ENCODE measurements at places on chromosomes 1 and 21.

GRCh38 chr1:113088972-113089371, 16.0 kb downstream of the LRIG2 start:
- no peak for DNase-seq

- DNase-seq, result no peak
Measured at GRCh38 chr1:186059752-186060151, 315.3 kb downstream of the TPR start.

DNA sequence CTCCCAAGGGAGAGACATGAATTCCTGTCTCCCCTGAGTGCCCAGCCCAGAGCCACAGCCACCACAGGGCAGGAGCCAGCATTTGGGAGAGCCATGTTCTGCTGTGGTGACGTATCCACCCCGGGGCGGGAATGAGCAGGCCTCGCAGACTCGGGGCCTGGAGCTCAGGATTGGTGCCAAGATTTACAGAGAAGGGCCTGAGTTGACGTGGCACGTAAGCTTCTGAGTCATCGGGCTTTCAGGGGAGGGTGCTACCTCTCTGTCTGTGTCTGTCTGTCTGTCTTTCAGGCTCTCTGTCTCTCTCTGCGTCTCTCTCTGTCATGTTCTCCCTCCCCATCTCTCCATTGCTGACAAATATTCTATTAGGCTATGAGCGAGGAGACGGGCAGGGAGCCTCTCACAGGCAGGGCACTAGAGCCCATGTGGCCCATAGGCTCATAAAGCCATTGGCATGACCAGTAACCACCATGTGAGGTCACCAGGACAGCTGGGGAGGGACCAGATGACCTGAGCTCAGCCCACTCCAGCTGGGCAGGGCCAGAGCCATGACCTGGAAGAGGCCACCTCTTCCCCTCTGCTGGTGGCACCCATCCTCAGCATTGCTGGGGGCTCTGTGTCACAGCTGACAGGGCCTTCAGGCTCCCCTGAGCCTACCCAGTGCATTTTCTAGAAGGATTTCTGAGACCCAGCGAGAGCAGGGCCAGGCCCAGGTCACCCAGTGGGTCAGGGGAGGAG, 300.0 kb upstream of the VAMP3 start:
- DNase-seq, result no peak

GRCh38 chr1:18091660-18092446, 15.7 kb upstream of the IGSF21 start:
- DNase-seq, result no peak

DNA sequence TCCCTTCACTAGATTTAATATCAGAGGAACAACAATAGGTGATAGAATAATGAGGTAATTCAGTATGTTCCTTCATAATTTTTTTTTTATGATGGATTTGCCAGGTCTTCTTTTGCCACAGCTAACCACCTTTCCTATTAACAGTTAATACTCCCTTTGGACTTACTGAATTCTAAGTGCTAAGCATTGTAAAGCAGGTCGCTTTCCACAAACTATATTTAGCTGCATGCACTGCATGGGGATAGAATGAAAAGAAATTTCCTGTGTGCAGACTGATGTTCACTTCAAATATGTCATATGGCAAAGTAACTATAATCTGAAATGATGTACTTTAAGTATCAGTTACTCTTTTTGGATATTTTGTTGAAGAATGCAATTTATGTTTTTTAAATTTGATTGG, 85.8 kb downstream of the GPR161 start:
- no peak for DNase-seq

DNA sequence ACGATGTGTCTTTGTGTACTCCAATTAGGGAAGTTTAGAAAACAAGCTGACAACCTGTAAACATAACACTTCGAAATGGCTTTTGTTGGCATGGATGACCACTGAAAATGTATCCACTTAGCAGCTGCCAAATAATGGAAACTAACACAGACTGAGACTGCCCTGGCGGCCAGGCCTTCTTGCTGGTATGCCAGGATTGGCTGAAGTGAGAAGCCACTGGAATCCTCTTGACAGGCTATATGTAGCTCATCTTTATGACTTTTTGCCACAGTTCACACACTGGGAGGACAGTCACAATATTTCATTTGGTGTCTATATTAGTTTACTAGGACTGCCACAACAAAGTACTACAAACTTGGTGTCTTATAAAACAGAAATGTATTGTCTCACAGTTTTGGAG, 12.9 kb upstream of the CTBS start:
- DNase-seq, result no peak

DNA sequence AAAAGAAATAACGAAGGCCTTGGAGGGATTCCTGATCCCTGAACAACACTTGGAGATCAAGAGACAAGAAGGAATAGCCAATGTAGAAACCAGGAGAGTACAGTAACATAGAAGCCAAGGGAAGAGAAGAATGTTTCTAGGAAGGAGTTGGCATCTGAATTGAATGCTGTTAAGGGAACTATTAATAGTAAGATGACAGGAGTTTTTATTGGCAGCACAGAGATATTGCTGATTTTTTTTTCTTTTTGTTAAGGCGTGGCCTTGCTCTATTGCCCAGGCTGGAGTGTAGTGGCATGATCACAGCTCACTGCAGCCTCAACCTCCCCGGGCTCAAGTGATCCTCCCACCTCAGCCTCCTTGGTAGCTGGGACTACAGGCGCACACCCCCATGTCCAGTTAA, 9.6 kb upstream of the SFT2D2 start:
- no peak for DNase-seq

DNA sequence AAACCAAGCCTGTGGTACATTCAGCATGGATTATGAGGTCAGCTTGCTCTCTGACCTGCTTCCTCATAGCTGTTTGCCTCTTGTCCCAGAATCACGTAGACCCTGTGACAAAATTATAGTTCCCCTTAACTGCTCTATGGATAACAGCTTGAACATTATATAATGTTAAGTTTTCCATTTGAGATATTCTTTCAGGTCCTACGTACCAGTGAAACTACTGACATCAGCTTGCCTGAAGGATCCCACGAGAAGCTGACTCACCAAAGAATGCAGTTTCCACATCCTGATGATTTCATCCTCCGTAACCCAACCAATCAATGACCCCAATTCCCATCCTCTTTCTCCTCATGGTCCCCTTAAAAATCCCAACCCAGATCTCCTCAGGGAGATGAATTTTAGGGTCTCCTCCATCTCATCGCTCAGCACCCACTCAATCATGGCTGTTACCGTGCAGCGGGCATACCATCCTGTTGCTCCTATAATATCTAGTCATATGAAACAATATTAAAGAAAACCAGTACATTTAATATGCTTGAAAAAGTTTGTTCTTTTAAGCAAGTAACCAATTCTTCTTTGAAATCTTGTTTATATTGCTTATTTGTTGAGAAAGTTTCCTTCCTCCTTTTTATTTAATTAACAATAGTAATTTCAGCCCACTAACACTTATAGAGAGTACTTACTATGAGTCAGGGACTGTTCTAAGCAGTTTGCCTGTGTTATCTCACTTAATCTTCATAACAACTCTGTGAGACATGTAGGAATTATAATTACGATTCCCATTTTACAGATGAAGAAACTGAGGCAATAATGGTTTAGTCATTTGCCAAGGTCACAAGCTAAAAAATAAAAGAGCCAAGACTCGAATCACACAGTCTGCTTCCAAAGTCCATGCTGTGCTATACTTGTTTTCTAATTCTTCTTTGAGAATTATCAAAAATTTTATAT, 27.4 kb downstream of the CHML start:
- DNase-seq, result no peak

All from COR-L47 (cell line).